ENCODE measurements at places on chromosomes 13 and 19. TPM values are rescaled to one million over a fixed set of nuclear protein-coding genes. Genes with fewer than 3 reads are reported as not detected.

Gene NOTCH3
- total RNA-seq, result 66.9 TPM

Gene ELANE
- 4.6 TPM for total RNA-seq

Gene ZNF563
- total RNA-seq, result 1.8 TPM

Gene ONECUT3
- total RNA-seq, result not detected

Gene ZNF729
- not detected for total RNA-seq

Gene PTPRH
- 1.8 TPM for total RNA-seq

Data from cardiac ventricle fibroblast (primary cell).